GM13977 (cell line): ENCODE measurements at places on chromosomes 5 and 9.

DNA sequence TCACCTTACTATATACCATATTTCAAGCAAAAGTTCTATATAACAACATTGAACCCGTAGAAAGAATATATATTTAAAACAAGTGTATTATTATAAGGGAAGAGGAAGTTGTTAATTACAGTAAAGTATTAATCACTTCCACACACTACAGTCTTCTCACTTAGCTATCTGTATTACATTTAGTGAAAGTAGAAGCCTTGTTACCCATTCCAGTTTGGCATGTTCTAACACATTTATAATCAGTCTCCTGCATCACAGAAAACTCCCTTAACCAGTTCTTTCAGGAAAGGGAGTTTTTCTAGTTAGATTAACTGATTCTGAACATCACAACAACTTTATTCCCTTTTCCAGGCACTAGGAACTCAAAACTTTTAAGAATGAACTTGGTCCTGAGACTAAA lies 6.9 kb downstream of the RAB14 start:
- DNase-seq = no peak

GRCh38 chr5:17229313-17229712 lies 11.9 kb downstream of the BASP1 start:
- peak; percentile 27 for DNase-seq

DNA sequence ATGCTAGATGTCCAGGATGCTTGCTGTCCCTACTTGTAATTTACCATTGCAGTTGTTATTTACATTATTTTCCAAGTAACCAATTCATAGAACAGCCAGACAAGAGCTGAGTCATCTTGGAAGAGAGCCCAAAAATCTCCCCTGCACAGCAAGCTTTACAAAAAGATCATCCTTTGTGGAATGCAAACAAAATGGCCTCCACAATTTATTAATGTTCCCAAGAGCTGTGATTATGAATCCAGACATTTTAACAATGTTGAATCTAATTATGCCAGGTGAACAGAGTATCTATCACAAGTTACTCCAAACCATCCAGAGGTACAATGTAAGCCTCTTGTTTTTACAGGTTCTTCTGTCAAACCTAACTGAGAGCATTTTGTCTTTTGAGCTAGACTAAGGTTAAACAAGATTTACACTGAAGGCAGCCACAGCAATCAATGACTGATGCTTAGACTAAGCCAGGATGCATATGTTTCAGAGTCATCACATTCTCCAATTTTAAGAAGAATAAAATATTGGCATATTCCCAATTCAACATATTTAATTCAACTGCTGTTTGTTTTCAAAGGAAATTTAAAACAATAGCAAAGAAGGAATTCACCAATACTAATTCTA lies 95.3 kb upstream of the SLC12A2 start:
- DNase-seq = no peak

DNA sequence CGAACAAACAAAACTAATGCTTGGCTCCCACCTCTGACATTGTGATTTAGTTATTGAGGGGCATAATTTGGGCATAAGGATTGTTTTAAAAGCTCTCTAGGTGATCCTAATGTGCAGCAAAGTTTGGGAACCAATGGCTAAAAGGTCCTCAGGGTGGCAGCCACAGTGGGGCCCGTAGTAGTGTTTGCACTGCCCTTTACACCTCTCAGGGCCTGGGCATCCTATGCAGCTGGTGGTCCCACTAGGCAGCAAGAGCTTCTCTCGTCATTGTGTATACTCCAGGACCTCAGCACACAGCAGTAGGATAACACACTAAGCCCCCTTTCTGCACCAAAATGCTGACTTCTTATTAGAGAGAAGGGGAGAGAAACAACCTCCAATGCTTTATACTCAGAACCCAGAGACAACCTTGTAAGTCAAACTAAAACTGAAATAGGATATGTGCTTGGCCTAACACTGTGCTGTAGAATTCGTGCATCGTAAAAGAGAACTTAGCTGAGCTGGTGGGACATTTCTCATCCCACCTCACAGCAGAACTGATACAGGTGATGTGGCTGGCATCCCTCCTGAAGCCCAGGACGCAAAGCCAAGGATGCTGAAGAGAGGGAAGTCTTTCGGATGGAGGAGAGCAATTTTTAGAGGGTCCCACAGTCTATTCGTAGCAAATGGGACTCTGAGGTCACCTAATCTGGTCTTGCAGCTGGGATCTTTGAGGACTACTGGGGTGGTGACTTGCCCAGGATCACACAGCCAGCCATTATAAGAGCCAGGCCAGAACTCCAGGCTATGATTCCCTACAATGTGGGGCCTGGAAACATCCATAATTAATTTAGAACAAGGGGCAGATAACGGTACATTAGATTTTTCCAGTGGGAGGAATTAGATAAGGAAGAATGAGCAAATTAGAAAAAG lies 1.2 kb downstream of the GLRX start:
- DNase-seq = no peak

- no peak for DNase-seq
Observed at GRCh38 chr9:126661521-126662251, 48.0 kb downstream of the LMX1B start.

DNA sequence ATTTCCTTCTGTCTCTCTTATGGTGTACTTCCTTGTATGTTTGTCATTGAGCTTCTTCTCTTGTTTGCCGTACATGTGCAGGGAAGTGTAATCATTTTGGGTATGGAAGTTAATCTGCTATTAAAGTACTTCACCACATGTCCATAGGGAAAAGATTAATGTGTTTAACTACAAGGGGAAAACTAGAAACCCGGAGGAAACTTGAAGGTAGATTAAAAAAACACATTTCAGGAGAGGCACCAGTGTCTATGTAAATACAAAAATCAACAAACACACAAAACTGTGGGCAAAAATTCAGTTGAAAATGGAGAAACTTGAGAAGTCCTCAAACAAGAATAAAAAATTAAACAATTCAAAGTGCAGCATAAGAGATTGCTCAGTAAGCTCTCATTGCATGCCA lies 166.4 kb downstream of the PBX3 start:
- no peak for DNase-seq

DNA sequence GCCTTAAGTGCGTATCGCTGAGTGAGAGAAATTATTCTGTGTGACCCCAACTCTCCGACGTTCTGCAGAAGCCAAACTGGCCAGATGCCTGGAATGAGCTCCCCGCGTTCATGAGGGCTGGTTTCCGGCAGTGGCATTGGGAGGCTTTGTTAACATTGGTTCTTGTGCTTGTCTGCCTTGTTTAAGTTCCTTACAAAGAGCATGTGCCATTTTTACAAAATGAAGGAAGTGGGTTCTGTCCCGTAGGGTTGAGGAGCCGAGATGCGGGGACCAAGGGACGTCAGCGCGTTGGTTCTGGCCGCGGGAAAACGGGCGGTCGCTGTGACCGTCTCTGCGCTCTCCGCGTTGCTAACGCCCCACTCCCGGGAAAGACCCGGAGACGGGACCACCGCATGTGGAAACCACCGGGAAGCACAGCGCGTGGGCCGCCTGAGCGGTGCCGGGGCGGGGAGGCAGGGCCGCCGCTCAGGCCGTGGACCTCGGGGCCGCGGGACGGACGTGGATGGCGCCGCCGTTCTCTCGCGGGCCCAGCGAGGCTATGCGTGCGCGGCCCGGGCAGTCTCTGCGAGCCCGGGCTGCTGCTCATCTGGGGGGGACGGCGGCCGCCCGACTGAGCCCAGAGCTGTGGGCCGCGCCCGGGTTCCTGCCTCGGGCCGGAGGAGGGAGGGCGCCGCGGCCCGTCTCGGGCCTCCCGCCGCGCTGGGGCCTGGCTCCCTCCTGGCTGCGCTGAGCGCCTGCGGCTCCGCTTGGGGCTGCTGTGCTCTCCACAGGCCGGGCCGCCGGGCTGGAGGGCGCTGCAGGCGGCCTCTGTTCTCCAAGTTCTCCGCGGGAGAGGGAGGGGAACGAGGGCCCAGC lies 13.4 kb downstream of the RABL6 start:
- no peak for DNase-seq
